NCI-H1092 (cell line): ENCODE measurements at places on chromosomes 5 and 9.

GRCh38 chr5:56633950-56634349, 181.4 kb upstream of the MAP3K1 start:
- DNase-seq, result no peak

- no peak for DNase-seq
Measured at GRCh38 chr9:109802491-109802890, 22.5 kb downstream of the PALM2AKAP2 start.

- no peak for DNase-seq
Measured at GRCh38 chr9:15333376-15333881, 26.4 kb upstream of the TTC39B start.

- no peak for DNase-seq
Measured at GRCh38 chr5:150589862-150590601, 50.4 kb upstream of the SYNPO start.

GRCh38 chr5:63097286-63097685, 518.7 kb downstream of the LRRC70 start:
- DNase-seq, result no peak

GRCh38 chr5:850511-851006, at the start of gene ZDHHC11:
Gene ZDHHC11 (minus strand): TSS chr5:850986. CDS start chr5:850602, 384 bp downstream.
- DNase-seq, result no peak

DNA sequence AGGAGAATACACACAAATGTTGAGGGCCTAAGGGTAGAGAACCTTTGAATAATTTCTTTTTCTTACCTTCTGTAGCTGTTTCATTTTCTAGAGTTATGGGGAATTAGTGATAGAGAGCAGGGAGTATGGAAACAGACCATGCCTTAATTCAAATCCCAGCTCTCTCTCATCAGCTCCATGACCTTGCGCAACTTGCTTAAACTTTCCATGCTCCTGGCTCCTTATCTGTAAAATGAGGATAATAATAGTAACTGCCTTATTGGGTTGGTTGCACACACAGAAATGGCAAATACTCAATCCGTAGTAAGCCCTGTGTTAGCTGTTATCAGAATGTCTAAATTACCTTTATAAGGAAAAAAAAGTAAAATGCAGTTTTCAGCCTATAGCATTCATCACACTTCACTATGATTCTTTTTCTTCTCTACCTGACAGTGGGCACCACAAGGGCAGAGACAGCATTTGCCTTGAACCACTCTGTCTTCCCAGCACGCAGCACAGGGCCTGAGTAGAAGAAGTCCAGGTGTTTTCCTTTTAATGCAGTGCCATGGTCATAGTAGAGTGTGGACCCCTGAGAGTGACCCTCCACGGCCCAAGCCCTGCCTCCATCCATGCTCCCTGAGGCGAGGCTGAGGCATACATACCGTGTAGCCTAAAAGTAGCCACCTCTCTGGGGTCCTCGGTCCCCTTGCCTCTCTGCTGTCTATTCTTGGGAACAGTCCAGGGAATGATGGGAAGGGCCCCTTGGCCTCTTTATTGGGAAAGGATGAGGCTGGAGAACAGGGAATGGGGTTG, 17.4 kb downstream of the C5orf15 start:
- DNase-seq, result no peak

DNA sequence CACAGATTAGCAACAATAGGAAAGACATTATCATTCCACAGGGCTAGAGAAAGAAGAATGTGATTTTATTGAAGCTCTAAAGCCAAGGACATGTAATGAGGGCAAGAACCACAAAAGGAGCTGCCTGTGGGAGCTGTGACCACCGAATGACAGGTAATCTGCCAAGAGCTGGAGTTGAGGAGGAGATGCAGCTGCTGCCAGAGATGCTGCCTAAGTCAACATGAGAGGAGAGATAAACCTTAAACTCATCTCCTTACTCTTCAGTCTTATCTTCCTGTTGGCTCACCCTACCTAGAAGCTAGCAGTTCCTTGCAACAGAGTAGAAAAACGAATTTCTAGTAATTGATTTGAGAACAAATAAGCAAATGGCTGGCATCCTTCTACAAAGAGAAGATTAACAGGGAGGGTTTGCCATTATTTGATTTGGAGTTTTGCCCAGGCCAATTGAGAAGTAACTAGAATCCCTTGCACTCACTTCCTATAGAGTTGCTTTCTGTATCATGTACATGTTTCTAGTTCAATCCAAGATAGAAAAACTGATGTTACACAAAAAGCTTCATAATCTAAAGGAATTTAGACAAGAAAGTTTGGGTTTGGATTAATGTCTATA, 539.2 kb downstream of the TLE1 start:
- DNase-seq, result peak; percentile 74

DNA sequence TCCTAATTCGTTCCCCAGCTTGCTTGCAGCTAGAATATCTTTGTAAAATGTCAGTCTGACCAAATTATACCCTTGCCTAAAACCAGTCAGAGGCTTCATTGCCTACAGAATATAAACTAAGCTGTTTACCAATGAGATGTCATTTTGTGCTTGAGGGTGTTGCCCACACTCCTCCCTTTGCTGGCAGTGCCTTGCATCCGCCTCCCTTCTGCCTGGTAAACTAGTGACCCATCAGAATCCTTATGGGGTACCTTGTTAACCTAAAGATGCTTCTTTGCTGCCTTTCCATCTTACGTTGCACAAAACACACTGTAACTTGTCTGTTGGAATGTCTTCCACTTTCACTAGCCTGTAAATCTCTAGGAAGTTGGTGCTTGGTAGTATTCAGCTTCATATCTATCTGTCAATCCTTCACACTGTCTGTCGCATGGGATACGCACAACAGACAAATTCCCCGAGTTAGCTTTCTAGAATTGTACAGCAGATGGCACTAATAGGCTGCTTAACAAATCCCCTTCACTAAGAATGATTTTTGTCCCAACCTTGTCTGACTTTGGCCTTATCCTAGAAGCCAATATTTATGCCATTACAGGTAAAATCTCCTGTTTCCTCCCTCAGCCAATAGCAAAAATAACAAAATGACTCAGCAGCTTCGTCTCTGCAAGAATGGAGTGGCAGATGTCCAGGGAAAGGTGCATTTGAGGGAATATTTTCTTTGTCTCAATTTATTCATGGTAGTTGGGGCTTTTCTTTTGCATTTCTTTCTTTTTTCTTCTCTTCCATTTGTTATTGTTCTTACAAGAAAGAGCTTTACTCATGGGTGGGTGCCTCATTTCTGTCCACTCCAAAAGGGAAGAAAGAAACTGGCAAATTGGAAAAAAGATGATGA, 3.0 kb downstream of the NUDT2 start:
- no peak for DNase-seq

GRCh38 chr9:3968891-3969290, 331.0 kb downstream of the GLIS3 start:
- no peak for DNase-seq
